CD4-positive, alpha-beta T cell treated with Interleukin-10 for 1 hour (primary cell): ENCODE measurements at places on chromosomes 7 and 10.
A peak's percentile ranks its signal among the peaks of the same experiment; 100 is the strongest.

GRCh38 chr7:7795203-7795602 is 76.8 kb upstream of the RPA3 start:
- no peak for DNase-seq

DNA sequence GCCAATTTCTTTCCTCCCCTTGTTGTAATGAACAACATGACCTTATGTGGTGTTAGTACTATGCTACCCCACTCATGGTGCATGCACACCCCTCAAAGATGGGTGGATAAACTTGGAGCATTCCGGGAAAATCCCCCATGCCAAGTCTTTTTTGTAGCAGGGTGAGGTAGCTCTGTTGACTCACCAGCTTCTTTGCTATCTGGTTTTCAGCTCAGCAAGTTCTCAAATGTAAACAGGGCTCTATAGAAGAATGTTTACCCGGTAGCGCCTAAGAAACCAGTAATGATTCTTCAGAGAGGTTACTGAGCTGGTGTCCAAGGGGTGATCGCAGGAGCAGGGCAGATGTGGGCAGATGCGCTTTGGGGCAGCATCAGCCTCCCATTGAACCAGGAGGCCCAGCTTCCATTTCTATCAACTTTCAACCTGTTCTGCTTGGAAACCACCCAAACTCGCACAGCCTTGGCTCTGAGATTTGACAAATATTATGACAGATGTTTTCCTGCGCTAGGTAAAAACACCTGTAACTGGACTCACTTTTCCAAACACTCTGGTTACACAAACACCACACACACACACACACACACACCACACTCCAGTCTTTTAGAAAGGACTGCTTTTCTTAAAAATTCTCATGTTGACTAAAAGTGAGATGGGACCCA is 87.8 kb downstream of the ZRANB1 start:
- DNase-seq, result no peak

DNA sequence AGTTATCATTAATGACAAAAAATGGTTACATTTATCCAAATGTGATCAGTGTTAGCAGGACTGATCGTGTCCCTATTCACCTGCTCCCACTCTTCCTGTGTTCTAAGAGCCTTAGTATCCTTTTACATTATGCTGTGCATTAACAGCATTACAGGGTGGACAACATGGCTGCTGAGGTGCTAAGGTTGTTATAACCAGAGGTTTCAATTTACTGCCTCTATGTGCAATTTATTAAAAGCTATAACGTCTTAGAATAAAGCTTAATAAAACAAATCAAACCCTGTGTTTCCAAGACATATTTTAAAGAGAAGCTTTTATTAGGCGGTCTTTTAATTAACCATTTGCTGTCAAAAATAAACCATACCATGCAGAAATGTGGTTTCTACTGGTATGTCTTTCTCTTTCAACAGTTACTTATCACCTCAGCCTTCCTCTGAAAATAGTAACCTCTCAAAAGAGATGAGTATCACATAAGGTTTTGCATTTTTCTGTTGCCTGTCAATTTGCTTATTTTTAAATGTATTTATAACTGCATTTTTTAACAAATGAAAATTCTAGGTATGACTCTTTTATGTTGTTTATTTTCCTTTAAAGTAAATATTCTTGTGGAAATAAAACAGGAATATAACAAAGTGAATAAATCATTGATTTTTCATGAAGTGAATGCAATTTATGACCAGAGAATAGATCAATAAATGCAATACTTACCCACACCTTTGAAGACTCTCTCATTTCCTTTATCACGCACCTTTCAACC is 849.8 kb upstream of the SORCS1 start:
- DNase-seq, result no peak

GRCh38 chr10:32771217-32771616 is 186.8 kb downstream of the ITGB1 start:
- no peak for DNase-seq

GRCh38 chr10:15472008-15472407 is 100.9 kb upstream of the FAM171A1 start:
- no peak for DNase-seq

GRCh38 chr7:49432254-49432653 is 341.2 kb upstream of the VWC2 start:
- DNase-seq, result no peak

DNA sequence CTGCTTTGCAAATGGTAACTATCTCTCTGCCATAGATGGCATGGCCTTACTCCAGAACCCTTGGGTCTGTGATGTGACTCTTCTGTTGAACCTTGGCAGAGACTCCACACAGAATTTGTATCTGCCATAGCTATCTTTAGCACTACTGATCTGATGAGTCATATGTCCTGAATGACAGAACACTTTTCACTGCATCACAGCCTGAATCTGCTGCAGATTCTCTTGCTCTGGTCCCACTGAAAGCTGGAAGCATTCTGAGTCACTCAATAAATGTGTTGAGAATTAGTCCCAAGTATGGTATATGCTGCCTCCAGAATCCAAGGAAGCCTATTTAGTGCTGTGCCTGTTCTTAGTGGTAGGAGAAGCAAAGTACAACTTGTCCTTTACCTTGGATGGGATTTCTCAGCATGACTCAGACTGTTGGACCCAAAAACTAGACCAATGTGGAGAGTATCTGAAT is 39.5 kb upstream of the ANKRD1 start:
- DNase-seq, result no peak

DNA sequence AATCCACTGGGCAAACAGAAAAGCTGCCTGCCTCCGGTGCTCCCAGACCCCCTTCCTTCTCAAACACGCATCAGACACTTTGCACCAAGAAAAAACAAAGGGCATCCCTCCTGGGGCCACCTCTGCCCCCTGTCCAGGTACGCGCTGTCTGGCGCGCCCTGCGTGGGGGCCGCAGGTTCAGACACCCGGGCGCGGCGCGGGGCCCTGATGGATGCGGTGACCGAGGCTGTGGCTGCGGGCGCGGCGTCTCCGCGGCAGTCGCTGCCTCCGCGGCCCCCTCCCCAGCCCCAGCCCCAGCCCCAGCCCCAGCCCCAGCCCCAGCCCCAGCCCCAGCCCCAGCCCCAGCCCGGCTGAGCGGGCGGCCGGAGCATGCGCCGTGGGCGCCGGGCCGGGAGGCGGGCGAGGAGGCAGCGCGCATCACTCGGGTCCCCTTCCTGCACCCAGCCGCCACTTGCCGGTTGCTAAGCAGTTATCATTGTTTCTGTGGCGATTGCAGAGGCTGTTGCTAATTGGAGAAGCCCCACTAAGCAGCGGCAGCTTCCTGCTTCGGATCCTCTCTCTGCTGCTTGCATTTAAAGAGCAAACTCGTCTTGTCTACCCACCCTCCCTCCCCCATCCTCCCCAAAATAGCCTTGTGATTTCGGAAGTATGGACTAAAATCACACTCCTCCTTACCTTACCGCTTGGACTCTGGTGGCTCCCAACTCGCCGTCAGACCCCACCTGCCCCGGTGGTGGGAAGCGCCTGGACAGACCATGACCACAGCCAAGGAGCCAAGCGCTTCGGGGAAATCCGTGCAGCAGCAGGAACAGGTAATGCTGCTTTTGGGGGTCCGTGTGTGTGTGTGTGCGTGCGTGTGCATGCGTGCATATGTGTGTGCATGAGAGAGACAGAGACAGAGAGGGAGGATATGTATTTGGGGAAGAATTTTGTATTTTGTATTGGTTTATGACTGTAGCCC is 252.8 kb downstream of the DPP6 start:
- DNase-seq, result no peak

GRCh38 chr10:110833234-110833940 is 38.3 kb upstream of the PDCD4 start:
- DNase-seq, result no peak

GRCh38 chr10:75887992-75888680 is 456.7 kb downstream of the LRMDA start:
- DNase-seq, result no peak

DNA sequence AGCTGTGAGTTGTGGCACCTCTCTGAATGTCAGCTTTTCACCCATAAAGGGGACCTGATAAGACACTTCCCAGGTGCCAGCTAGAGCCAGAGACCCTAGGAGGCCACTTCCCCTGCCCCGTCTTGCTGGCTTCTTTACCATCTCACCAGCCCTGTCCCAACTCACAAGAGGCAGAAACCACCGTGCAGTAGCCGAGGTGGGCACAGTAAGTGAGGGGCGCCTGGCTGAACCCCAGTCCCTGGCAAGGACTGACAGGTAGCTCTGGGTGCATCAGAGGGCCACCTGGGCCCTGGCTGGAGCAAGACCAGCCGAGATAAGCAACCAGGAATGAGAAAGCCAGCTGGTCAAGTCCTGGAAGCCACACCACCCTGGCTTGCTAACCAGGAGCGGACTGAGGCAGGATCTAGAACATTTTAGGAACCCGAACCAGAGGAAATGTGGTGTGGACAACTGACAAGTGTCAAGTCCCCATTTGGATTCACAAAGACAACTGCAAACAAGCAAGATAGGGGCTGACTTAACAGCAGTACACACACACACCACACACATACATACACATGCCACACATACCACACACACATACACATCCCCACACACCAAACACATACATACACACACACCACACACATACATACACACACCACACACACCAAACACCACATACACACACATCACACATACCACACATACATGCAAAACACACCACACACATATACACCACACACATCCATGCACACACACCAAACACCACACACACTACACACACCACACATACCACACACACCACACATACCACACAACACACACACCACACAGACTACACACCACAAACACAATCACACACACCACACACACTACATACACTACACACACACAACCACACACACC is 20.8 kb downstream of the OGDHL start:
- DNase-seq, result no peak

DNA sequence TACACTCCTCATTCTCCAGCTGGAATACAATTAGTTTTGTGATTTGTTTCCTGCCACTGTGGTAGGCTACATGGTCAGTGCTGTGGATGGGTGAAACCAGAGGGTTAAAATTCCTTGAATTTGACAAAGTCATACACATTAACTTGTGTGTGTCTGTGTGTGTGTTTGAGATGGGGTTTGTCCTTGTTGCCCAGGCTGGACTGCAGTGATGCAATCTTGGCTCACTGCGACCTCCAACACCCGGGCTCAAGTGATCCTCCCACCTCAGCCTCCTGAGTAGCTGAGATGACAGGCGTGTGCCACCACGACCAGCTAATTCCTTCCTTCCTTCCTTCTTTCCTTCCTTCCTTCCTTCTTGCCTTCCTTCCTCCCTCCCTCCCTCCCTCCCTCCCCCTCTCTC is 24.8 kb upstream of the GIMAP8 start:
- DNase-seq, result no peak

- DNase-seq, result peak; percentile 60
Measured at GRCh38 chr7:152145853-152146466, 120.5 kb downstream of the GALNT11 start.
